GM03348 (cell line): ENCODE measurements at places on chromosomes 16 and 17.
A peak's percentile ranks its signal among the peaks of the same experiment; 100 is the strongest.

GRCh38 chr16:1426734-1427471 is 4.0 kb upstream of the PERCC1 start:
- DNase-seq: no peak

DNA sequence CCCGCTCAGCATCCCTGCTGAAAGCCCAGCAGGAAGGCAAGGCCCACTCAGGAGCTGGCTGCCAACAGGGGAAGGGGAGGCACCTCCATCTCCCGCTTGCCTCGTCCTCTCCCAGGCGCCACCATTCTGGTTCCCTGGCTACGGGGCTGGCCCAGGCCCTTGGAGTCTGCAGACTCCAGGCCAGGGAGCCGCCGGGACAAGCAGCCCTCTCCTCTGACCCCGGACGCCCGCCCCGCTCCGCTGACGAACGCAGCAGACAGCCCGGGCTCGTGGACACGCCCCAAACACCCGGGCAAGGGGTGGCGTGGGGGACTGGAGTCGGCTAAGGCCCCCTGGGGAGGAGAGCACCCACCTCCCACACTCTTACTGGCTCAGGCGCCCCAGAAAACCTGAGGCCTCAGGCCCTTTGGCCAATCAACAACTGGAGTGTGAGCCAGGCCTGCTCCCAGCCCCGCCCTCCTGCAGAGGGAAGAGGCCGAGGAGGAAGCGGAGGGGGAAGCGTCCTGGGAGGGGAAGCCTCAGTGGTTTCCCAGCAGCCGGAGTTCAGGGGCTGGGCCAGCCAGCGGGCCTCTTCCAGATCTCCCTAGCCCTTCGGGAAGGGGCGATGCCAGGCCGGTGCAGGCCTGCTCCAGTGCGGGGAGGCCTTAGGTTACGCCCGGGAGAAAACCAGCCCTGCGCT is 4.2 kb downstream of the MNT start:
- DNase-seq: peak; percentile 94

- no peak for DNase-seq
These were observed 17.6 kb upstream of the CBX2 start for GRCh38 chr17:79760197-79760906.

DNA sequence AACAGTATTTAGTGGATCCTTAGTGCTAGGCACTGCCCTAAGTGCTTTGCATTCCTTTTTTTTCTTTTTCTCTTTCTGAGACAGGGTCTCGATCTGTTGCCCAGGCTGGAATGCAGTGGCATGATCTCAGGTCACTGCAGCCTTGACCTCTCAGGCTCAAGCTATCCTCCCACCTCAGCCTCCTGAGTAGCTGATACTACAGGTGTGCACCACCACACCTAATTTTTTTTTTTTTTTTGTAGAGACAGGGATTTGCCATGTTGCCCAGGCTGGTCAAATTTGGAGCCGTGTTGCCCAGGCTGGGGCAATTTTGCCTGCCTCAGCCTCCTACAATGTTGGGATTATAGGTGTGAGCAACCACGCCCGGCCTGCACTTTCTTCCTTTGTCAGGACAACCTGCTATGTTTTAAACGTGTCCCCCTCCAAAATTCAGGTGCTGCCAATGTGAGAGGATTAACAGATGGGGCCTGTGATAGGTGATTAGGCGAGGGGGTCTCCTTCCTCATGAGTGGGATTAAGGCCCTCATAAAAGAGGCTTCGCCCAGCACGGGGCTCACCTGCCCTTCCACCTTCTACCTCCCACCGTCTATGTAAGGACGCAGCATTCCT is 5.4 kb downstream of the NQO1 start:
- DNase-seq: no peak

DNA sequence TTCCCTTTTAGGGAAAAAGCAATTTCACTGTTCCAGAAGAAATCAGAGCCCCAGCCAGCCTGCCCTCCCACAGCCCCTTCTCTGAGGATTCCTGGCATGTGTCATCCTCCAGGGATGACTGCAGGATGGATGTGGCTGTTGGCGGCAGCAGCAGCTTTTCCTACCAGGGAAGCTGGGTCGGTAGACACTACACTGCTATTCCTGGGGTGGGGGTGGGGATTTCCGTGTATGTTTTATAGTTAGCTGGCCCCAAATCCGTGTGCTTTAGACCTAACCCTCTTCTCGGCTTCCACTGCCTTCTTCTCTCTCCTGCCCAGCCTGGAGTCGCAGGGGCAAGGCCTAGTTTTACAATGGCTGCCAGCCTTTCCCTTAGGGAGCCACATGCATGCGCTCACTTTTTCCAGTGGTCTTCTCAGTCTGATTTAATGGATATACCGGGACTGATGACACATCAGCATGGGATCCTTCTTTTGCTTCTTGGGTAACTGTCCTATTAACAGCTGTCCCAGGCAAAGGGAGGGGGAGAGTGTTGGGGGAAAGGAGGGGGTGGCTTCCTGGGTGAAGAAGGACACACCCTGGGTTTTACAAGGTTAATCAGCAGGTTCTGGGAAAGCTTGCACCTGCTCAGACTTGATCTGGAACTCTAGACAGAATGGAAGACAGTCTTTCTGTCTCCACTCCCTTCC is 2.7 kb upstream of the NFE2L1 start:
- no peak for DNase-seq

DNA sequence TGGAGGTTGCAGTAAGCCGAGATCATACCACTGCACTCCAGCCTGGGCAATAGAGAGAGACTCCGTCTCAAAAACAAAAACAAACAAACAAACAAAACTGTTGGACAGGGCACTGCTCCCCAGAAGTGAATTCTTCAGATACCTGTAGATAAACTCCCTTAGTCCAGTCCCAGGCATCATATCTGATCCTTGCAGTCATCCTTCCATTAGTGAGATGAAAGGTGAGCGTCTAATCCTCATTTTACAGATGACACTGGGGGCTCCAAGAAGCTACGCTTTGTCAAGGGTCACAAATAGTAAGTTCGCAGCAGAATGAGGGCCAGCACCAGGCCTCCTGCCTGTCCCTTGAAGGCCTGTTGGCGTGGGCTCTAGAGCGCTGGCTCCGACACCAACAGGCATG is 102.0 kb downstream of the OR1D5 start:
- no peak for DNase-seq

DNA sequence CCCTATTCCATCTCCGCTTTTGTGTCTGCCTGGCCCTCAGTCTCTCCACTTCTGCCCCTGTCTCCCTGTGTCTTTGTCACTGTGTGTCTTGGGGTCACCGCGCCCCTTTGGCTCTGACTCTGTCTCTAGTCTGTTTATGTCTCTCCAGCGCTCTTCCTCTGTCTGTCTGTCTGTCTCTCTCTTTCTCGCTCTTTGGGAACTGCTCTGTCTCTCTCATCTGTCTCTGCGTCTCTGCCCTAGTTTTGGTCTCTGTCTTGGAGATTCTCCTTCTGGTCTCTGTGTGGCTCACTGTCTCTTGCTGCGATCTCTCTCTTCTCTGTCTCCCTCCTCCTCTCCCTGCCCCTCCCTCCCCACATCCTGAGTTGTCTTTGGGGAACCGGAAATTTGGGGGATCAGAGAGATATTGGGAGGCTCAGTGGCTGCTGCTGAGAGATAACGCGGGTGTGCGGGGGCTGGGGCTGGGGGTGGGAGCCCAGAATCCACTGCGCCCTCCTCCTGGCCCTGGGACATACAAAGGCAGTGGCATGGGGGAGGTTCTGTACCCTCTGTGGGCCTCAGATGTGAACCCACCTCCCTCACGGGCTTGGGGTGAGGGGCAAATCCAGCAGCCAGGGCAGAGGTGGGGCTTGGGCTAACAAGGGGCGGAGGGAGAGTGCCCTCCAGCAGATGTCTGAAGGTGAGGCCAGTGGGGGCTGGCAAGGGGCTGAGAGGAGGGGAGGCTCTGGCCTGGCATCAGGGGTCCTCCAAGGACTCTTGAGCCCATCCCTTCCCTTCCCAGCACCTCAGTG is 24.4 kb downstream of the LAT start:
- DNase-seq: no peak

- no peak for DNase-seq
These were observed 122.3 kb upstream of the SEC14L1 start for GRCh38 chr17:77018504-77018903.

- no peak for DNase-seq
These were observed 50.6 kb upstream of the METRNL start for GRCh38 chr17:83028851-83029250.

DNA sequence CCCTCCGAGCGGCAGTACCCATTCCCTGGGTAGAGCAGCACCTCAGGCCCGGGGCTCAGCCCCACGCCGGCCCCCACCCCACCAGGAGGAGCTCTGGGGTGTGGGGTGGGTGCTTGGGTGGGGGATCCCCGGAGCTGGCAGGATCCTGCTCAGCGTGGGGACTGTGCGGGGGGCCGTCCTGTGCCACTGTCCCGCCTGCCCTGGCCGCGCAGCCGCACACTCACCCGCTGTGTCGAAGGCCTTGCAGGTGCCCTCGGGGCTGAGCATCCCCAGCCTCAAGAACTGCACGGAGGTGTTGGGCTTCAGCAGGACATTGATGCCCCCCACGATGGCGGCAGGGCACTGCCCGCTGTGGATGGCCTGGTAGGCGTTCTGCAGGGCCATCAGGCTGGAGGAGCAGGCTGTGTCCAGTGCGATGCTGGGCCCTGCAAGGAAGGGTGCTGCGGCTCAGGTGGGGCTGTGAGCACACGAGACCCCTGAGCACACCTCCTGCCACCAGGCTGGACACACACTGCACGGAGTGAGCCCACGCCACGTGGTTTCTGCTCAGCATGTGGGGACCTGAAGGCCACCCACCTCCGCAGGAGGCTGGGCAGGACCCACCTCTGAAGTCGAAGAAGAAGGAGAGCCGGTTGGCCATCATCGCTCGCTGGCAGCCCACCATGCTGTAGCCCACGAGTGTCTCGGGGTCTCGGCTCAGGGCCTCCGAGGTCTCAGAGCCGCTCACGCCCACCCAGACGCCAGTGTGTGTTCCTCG is 4.9 kb downstream of the FASN start:
- no peak for DNase-seq

DNA sequence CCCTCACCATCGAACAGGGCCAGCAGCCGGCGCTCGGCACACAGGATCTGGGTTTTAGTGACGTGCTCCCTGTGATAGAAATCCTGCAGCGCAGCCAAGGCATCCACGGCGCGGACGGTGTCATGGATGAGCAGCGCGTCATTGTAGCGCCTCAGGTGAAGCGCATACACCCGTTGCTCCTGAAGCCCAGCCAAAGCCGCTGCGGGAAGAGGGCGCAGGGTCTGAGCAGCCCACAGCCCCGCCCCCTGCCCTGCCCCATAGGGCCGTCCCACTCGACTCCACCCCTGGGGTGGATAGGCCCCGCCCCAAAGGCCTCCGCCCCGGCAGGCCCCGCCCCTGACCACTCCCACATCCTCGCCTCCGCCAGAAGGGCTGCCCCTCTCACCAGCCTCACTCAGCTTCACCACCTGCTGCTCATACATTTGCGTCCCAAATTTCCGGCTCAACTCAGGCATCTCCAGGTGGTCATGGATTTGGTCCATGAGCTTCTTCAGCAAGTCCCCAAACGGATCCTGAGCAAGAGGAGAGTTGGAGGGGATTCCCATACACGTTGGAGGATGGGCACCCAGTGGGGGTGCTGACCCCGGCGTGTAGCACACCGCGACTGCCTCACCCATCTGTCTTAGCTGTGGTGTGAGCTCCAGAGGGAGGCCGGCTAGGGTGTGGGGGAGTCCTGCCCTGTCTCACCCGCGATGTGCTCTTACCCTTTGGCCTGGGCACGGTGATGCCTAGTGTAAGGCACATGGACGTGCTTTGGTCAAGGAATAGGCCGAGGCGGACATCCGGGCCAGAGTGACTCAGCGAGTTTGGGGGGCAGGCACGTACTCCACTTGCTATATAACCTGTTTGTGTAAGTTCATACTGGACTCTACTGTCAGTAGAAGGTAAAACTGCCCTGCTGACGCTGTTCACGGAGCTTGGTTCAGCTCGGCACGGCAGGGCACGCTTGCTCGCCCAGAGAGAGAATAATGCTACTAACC is 4.6 kb downstream of the DHX58 start:
- peak; percentile 72 for DNase-seq
